ENCODE measurements at places on chromosomes 1 and 21.

DNA sequence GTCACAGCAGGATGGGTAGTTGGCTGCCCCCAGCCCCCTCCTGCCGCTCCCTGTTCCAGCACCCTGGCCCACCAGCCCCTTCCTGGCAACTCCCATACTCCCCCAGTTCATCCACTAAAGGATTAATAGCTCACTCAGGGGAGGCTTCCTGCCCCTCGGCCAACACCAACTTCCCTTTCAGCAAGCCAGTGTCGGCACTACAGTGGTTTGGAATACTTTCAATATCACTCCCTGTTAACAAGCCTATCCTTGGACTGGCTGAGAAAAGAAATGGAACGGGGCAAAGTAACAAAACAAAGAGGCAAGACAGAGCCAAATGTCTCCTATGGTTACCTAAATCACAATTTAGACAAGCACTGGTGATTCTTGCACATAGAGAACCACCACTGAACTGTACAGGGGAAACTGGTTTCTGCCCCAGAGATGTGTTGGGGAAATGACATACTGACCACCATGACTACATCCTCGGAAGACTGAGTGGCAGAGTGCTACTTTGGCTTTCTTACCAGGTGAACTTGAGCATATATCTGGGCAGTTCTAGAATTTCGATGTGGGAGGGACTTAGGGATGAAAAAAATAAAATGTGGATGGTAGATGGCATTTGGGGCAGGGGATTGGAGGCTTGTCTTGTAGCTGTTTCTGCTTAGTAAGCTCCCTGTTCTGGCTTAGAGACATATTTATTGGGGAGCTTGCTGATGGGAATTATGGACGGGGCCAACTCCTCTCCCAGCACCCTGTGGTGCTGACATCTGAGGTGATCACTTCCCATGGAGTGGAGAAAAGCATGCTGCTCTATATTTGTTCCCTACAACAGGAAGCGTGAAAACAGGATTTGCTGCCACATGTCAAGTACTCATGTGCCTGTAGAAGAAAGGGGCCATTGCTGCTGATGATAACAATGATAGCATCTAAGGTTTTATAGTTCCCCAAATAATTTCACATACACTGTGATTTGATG lies 7.1 kb upstream of the CAPN2 start:
- DNase-seq: no peak

DNA sequence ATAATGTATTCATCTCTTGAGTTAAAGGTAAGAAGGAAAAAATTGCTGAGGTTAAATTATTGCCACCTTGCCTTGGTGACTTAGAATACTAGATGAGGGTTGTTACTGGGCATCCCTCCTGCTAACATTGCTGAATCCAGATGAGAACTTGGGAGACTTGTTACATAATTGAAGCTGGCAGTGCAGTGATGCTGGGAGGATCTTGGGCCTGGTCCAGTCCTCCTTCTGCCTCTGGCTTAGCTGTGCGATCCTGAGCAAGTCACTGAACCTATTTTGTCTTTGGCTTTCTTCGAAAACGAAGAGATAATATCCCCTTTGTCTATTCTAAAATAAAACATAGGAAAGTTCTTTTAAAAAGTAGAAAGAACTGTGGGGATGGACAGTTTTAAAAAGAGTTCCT lies 244.9 kb upstream of the NRIP1 start:
- no peak for DNase-seq

GRCh38 chr1:230143534-230143933 lies 76.5 kb downstream of the GALNT2 start:
- DNase-seq: no peak

GRCh38 chr1:1079408-1080121 lies 5.5 kb upstream of the RNF223 start:
- peak; percentile 34 for DNase-seq

DNA sequence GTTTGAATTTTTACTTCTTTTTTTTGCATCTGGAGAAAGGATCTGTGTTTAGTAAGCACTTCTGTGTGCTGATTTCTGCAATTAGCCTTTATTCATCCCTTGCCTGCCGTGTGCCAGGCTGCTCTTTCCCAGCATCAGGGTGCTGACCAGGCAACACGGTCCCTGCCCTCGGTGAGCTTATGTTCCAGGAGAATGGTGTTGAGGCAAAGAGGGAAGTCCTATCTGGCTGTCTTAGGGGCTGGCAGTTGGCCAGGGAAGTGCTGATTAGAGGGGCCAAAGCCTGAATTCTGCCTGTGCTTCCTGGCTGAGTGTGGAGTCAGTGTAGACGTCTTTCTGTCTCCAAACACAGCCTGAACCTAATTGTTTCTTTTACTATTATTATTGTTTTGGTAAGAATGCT lies 187.1 kb downstream of the CAMTA1 start:
- no peak for DNase-seq

- DNase-seq: no peak
Observed at GRCh38 chr1:174284052-174284451, 124.7 kb downstream of the RABGAP1L start.

GRCh38 chr1:20555758-20556120 lies 3.4 kb downstream of the FAM43B start:
- DNase-seq: no peak

DNA sequence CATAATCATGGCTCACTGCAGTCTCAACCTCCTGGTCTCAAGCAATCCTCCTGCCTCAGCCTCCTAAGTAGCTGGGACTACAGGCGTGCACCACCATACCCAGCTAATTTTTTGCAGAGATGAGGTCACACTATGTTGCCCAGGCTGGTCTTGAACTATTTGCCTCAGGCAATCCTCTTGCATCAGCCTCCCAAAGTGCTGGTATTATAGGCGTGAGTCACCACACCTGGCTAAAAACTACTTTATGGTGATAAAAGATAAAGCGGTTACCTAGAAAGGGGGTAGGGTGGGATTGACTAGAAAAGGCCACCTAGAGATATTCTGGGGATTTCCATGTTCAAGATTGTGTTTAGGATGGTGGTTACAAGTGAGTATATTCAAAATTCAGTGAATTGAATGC lies 5.0 kb downstream of the TSTD1 start:
- DNase-seq: no peak

DNA sequence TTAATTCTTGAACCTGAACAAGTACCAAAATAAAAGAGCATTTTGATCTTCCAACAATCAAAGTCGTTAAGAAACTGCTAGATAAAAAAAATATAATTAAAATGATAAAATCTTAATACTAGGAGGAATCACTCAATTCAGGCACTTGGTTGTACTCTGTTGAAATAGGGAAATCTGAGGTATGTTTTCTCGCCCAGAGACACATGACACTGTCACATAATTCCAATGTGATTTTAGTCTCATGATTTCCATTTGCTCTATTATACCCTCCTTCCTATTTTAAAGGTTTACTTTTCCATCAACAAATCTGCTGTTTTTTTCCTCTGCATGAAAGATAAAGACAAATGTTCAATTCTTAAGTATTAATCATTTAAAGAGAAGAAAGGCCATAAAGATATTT lies 97.6 kb downstream of the ZZZ3 start:
- DNase-seq: no peak

GRCh38 chr1:182450087-182450486 lies at the start of gene RGSL1:
Gene RGSL1, plus strand, starts transcription at chr1:182450146. Its CDS starts 20 bp downstream, at chr1:182450166.
- no peak for DNase-seq

DNA sequence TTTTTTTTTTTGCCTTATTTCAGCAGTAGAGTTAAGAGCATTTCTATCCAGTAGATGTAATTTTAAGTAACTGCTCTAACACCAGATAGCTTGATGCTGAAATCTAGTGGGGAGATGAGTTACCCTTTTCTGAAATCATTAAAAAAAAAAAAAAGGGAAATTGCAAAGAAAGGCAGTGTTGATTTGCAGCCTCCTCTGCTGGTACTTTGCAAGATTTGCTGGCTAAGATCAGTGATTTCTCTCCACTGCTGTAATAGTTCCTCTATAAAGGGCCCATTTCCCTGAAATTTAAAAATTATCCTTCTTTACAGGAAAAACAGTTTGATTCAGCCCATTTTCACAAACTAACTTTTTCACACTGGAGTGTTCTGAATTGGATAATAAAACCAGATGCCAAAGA lies 120.6 kb downstream of the PTBP2 start:
- DNase-seq: no peak

GRCh38 chr1:28196330-28196729 lies 19.8 kb upstream of the PTAFR start:
- DNase-seq: no peak

DNA sequence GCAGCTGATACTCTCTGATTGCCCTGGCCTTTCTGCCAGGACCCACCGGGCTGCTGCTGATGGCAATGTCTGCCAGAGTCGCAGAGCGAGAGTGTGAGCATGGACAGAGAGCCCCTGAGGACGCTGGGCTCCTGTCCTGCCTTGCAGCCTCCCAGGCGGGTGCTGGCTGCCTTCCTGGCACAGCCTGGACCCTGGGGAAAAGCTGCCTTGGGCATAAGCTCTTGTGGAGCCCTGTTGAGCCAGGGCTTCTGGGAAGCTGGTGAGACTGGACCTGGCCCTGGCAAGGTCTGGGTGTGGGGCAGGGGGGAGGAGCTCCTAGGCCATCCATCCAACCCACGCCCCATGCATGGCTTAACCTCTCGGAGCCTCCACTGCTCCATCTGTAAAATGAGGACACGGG lies 105.8 kb upstream of the WNT4 start:
- no peak for DNase-seq

DNA sequence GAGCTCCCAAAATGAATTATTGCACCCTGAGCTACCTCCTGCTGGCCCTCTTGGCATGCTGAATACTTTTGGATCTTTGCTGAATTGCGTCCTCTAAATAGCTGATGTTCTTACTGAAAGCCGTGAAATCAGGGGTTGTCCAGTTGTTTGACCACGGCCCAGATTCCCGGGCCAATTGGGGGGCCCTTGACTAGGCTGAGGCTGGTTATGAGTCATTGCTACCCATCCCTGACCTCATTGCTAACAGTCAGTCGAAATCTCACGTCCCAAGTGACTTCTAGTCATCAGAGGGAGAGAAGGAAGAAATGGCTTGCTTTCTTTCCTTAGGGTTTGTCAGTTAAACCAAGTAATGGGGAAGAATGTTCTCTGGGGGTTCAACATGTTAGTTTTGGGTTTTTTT lies 37.4 kb downstream of the SMYD2 start:
- no peak for DNase-seq

DNA sequence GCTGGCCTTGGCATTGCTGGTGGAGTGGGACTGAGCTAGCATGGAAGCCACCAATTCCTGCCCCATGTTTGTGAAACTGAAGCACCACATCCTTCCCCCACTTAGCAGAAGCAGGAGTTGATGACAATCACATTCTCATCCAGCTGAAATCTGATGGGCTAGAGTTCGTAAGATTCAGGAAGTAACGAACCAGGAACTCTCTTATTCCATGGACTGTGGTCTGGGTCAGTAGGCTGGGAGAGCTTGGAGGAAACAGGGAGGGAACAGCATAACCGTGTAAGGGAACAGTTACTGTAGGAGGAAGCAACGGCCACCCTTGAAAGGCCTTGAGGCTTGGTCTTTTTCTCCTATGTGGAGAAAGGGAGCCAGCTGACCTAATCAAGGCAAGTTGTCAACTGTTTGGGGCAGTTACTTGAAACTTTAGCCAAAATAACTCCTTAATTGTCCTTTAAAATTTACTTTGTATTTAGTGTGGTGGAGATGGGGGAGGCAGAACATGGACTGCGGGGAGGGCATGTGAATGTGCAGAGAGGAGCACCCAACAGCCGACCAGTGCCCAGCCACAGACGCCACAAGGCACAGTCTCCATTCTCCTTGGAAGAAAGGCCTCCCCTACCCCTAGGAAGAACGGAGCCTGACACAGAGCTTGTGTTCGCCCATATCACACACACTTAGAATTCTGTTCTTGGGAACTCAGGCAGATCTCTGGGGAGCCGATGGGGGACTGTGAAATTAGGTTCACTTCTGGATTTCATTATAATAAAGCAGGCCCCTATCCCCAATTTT lies 2.0 kb upstream of the COQ8A start:
- DNase-seq: no peak

GRCh38 chr1:240618946-240619345 lies 7.0 kb upstream of the GREM2 start:
- DNase-seq: no peak

GRCh38 chr1:160158031-160158430 lies 6.6 kb downstream of the ATP1A4 start:
- no peak for DNase-seq

DNA sequence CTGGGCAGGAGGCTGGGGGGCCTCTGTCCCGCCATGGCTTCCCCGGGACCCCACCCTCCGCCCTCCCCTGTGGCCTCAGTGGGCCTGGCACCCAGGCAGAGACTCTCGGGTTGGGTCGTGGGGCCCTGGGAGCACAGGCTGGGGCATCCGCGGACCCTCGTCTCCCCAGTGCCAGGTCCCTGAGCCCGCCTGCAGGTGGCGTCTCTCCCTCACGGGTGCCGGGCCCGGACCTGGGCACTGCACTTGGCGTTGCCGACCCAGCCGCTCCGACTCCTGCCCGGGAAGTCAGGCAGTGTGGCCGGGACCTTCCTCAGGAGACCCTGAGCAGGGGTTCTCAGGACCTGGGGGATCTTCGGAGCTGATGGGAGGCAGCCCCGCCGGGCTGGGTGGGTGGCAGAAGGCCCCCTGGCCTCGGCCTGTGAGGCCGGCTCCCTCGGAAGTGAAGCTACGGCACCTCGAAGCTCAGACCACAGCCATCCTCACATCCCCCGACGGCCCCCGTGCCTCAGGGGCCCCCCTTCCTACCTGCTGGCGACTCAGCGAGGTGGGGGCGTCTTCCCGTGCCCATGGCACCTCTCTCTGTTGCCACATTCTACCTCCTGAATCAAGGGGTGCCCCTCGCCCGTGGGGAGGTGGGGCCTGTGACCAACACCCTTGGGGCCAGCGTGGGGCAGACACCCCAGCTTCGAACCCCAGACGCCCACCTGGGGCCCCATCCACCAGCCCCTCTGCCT lies 6.4 kb upstream of the C1orf159 start:
- DNase-seq: peak; percentile 60

DNA sequence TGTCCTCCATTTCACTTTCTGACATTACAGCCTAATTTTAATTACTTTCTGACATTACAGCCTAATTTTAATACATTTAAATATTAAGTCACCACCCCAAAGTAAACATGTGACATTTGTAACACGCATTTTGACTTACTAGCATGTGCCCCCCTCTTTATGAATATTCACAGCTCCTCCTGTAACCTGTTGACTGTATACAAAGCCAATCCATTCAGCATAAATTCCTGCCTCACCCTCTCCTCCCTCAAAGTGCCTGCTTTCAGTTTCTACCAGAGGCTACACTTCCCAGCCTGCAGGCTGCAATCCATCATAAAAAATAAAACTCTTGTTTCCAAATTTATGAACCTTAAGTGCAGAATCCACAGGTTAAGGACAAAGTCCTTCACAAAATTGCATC lies 39.5 kb downstream of the ANP32E start:
- no peak for DNase-seq

Measured in NCI-H1105 treated with DMSO at 0.1 percent for 48 hours (cell line).